CD4-positive, alpha-beta memory T cell (primary cell): ENCODE measurements at places on chromosomes 13 and 19.

DNA sequence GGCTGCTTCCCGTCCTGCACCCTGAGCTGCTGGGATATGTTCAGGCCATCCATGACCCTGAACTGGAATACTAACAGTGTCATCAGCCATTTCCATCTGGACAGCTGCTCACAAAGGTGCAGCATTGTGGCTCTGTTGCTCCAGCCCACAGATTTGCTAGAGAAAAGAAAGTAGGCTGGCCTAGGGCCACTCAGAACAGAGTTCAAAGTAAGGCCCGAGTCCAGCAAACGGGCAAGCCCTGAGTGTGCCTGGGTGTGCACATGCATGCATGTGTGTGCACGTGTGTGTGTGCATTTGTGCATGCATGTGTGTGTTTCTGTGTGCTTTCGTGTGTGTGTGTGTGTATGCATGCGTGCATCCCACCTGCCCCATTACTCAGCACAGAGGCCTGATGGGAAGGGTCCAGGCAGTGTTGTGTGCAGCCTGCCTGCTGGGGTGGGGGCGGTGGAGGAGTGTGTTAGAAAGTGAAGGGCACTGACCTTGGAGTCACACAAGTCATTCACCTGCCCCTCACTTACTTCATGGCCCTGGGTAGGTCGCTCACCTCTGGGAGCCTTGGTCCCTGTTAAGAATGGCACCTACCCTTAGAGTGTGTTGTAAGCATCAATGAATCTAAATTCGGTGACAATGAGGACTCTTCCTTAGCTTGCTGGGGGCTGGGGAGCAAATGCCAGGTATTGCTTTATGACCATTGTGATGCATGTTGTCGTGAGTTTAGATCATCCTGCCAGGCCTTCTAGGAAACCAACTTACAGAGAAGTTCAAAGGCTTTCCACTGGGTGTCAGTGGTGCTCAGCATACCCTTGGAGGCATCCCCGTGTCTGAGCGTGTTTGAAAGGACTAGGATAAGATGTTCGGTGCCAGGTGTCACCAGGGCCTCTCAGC is 53.2 kb downstream of the GPR12 start:
- no peak overlapping the region for H3K27ac ChIP-seq
- H3K36me3 ChIP-seq = no peaks in the 10 kb centered on the region
- H3K4me3 ChIP-seq = no peak overlapping the region
- DNase-seq = no peak

DNA sequence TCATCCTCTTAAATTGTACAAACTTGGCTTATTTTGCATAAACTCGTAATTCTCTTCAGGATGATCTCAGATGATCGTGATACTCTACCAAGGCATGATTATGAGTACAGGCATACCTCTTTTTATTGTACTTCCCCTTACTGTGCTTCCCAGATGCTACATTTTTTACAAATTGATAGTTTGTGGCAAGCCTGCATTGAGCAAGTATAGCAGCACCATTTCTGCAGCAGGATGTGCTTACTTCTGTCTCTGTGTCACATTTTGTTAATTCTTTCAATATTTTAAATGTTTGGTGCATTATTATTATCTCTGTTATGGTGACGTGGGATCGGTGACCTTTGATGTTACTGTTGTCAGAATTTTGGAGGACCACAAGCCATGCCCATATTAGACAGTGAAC is 752.3 kb downstream of the PCDH9 start:
- no peaks in the 10 kb centered on the region for H3K36me3 ChIP-seq
- no peak overlapping the region for H3K4me3 ChIP-seq
- H3K4me1 ChIP-seq = no peaks in the 10 kb centered on the region
- DNase-seq = no peak

- no peak overlapping the region for H3K27ac ChIP-seq
- H3K36me3 ChIP-seq = no peaks in the 10 kb centered on the region
- H3K4me3 ChIP-seq = no peak overlapping the region
- DNase-seq = no peak
These were observed 70.1 kb downstream of the DCLK1 start for GRCh38 chr13:36061054-36061453.

GRCh38 chr19:16290692-16291091 is 33.9 kb upstream of the KLF2 start:
- H3K4me3 ChIP-seq = no peak overlapping the region
- peaks cover 8% of the 10 kb centered on the region for H3K4me1 ChIP-seq
- no peak overlapping the region for H3K27ac ChIP-seq
- no peaks in the 10 kb centered on the region for H3K36me3 ChIP-seq
- no peak for DNase-seq

DNA sequence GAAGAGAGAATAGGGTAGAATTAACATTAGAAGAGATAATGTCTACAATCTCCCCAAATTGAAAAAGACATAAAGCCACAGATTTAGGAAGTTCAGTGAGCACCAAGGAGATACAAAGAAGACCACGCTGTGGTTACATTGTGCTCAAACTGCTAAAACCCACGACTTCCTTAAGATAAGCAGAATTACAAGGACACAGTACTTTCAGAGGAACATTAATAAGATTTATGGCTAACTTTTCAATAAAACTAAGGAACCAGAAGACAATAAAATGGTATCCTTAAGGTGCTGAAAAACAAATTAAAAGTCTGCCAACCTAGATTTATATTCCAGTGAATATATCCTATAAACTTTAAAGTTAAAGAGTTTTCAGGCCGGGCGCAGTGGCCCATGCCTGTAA is 7.4 kb upstream of the IL17D start:
- no peak overlapping the region for H3K4me3 ChIP-seq
- no peak overlapping the region for H3K27ac ChIP-seq
- H3K4me1 ChIP-seq = no peaks in the 10 kb centered on the region
- no peaks in the 10 kb centered on the region for H3K36me3 ChIP-seq
- peaks cover 14% of the 10 kb centered on the region for H3K27me3 ChIP-seq

- H3K36me3 ChIP-seq = no peaks in the 10 kb centered on the region
- DNase-seq = no peak
- H3K27me3 ChIP-seq = no peaks in the 10 kb centered on the region
These were observed 2.2 kb upstream of the TEX101 start for GRCh38 chr19:43412441-43412840.

DNA sequence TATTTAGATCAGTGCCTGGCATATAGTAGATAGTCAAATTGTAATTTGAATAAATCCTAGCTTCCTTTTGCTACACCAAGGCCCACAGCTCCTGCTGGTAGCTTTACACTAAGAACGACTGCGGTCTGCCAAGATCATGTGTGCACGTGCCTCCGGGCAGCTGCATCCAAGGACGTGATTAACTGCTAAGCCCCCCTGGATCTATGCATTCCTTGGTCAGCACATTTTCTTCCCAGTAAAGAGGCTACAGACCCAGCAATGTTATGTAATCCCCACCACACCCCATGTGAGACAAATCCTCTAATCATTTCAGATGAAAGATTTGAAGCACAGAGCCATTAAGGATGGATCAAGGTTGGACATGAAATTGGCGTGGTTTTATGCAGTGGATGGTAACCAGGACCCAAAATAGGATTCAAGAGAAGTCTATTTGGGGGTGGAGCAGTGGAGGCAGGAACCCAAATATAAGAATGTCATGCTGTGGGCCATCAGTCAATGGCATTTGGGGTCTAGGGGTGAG is 65.2 kb upstream of the PEG3 start:
- no peaks in the 10 kb centered on the region for H3K4me1 ChIP-seq
- no peak for DNase-seq

DNA sequence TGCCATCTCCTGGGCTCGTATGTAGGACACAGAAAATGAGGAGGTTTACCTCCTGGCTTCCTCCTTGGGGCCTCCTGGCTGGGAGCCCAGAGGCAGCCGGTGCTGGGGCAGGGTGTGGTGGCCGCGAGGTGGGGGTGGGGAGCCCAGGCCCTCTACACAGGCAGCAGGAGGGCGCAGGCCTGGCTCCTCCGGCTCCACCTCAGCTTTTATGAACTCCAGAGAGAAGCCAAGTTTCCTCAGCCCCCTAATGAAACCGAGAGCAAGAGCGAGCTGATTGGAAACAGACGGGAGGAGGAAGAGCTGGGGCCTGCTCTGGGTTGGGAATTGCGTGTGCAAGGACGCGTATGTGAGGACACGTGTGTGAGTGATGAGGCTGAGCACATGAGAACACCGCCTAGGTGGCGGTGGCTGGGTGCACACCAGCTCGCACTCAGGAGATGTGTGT is 23.1 kb downstream of the LYL1 start:
- no peaks in the 10 kb centered on the region for H3K27me3 ChIP-seq
- H3K27ac ChIP-seq = no peak overlapping the region
- H3K4me1 ChIP-seq = peaks cover 8% of the 10 kb centered on the region
- H3K4me3 ChIP-seq = no peak overlapping the region

GRCh38 chr13:83547043-83547442 is 335.2 kb downstream of the SLITRK1 start:
- DNase-seq = no peak
- H3K4me1 ChIP-seq = no peaks in the 10 kb centered on the region
- no peaks in the 10 kb centered on the region for H3K36me3 ChIP-seq
- no peak overlapping the region for H3K27ac ChIP-seq
- H3K27me3 ChIP-seq = no peaks in the 10 kb centered on the region
